ENCODE measurements at places on chromosomes 13 and 19.

DNA sequence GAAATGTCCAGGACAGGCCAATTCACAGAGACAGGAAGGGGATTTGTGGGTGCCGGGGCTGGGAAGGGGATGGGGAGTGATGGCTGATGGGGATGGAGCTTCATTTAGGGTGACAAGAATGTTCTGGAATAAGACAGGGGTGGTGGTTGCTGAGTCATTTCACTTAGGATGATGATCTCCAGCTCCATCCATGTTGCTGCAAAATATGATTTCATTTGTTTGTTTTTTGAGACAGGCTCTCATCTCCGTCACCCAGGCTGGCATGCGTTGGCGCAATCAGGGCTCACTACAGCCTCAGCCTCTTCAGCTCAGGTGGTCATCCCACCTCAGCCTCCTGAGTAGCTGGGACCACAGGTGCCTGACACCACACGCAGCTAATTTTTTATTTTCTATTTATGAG lies 3.1 kb upstream of the JSRP1 start:
- DNase-seq: no peak

DNA sequence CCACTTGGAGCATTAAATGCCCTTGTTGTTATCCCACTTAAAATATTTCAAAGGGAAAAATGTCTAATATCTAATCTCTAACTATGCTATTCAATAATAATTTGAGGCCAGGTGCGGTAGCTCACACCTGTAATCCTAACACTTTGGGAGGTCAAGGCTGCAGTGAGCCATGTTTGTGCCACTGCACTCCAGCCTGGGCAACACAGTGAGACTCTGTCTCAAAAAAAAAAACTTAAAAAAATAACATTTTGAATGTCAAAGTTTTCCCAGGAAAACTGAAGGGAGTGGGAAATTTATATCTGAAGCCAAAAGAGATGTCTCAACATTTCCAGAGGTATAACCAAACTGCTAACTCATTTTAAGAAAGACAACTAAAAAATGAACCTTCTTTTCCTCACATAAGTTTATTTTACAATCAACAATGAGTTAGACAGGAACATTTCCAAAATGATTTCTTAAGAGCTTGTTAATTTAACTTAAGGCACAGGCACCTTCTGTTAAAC lies 47.9 kb downstream of the CAB39L start:
- no peak for DNase-seq

- DNase-seq: no peak
Observed at GRCh38 chr13:32297206-32297605, 18.0 kb downstream of the ZAR1L start.

DNA sequence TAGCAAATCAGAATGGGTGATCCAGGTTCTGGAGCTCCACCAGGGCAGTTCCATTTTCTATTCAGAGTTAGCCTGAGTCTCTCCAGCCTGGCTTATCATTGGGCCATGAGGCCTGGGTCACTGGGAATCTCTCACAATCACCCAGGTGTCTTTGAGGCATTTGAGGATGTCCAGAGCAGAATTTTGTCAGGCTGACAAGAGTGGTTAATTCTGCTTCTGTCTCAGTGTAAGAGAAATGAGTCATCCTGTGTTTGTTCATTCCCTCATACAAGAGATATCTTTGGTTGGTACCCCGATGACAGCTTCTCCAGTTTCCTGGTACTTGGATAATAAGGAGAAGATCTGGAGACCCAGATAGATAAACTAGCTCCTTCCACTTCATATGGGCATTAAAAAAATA lies 10.4 kb downstream of the ZNF93 start:
- DNase-seq: no peak

DNA sequence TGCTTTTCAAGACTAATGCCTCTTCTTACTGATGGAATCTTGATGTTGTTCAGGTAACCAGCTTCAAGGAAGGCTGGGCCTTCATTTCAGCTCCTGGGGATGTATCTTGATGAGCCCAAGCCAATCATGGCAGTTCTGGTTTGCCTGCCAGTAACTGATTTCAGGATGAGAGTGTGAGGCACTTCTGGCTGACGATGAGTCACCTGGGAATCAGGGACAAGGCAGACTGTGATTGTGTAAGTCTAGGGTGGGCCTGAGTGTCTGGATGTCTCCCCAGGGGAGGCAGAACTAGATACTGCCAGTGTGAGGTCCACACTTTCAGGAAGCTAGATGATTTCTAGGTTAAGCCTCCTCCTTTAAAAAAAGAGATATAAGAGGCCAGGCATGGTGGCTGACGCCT lies 77.3 kb upstream of the KL start:
- DNase-seq: no peak

DNA sequence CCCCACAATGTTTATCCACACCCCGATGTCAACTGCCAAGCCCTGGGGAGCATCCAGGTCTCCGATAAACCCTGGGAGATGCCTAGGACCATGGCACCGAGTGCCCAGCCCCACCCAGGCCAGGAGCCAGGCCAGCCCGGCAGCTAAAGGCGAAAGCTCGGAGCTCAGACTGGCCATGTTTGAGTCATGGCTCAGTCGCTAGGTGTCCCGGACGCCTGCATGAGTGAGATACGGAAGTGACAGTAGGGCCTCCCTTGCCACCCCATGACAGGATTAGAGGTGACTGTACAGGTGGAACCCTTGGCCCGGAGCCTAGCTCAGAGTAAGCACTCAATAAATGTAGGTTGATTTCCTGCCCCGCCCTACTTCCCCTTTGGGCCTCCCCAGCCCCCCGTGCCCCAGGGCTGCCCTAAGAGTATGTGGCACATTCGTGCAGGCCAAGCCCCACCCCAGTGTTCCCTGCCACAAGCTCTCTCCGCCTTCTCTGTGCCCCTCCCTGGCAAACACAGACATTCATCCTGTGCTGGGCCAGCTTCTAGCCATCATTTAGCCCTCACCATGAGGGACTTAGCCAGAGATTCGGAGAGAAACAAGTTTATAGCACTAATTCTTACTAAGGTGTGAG lies 5.8 kb upstream of the TPM4 start:
- DNase-seq: no peak

DNA sequence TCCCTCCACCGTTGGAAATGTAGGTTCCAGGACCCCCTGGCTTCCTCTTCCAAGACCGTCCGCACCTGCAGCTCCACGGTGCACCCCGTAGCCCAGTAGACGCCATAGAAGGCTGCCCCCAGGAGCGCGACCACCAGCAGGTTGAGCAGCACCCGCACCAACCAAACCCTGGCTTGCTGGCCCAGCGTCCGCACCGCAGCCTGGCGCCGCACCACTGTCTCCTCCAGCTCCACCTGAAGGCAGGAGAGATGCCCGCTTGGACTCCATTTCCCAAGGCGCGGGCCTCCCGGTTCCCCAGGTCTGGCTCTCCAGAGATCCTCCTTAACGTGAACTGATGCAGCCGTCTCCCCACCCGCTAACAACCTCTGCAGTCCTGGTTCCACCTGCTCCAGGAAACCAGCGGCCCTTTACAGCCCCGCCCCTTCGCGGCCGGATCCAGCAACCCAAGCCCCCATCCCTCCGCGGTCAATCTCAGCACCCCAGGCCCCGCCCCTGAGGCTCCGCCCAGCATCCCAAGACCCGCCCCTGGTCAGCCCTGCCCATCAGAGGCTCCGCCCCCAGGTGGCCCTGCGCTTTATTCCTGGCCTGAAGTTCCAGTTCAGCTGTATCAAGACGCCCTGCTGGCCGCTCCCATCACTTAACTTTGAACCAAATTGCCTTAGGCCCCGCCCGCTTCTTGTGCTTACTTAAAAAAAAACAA lies 5.0 kb upstream of the LENG1 start:
- no peak for DNase-seq

GRCh38 chr19:10078329-10078728 lies 7.8 kb upstream of the SHFL start:
- DNase-seq: no peak

DNA sequence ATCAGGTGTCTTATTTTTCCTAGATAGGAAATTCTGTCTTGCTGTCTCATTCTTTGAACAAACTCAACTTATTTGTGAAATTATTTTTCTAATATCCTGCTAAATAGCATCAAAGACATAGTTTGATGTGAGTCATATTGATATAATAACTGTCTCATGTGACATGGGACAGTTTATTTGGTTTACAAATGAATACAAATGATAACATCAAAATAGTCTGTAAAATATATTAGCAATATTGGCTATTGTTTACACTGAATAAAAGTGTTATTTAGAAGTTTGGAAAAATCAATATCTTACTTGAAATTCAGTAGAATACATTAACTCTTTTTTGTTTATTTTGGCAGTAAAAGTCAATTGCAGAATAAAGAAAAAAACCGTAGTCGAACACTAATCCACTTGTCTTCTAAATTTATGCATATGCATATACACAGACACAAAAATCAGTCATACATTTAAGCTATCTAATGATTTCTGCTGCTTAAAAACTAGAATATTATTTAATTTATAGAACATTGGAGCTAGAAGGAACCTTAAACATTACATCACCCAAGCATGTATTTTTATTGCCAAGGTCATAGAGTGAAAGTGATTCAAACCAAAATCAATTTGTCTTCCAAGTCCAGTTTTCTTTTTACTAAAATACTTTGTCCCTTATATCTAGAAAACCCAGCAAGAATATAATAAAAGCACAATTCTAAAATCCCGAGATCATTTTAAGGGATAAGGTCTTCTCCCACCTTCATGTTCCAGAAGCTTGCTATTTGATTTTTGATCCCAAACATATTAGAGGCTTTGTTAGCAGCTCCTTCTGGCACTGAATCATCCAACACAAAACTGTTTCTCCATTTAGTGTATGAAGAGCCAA lies 776.5 kb upstream of the SLITRK1 start:
- no peak for DNase-seq

GRCh38 chr19:28307487-28307886 lies 905.5 kb downstream of the UQCRFS1 start:
- no peak for DNase-seq

DNA sequence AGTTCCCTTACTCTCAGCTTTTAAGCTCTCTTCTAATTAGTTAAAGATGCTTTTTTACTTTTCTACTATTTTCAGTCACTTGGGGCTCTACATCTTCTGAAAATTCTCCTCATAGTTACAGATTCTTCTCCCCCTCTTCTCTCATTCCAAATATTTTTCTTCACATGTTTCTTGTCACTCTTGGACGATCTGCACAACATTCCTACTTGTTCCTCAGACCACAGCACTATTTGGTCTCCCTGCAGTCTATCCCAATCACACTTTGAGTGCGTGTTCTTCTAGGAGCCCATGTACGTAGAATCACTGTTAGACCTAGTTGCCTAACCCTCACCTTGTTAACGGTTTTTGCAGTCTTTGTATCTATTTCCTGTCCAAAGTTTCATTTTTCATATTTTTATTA lies 222.5 kb upstream of the SPRY2 start:
- no peak for DNase-seq

- no peak for DNase-seq
Observed at GRCh38 chr13:60220072-60220471, 56.3 kb upstream of the DIAPH3 start.

DNA sequence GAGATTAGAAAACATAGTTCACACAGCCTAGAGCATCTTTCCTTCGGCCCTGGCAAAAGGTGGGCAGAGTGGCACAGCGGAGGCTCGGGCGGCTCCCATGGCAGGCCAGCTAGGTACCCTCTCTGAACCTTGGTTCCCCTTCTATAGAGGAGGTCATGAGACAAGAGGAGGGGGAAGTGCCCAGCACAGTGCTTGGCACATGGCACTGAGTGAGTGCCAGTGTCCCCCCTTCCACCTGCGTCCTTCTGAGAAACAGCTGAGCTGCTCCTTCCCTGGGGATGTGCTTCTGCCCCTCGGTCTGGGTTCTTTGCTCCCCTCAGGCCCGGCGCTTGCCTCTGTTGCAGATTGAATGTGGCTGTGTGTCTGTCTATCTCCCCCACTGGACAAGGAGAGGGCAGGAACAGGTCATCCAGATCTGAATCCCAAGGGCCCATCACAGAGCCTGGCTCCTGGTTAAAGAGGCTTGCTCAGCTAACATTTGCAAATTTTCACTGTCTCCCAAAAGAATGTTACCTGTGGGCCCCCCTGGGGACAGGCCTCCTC lies 165.6 kb downstream of the USP12 start:
- no peak for DNase-seq

DNA sequence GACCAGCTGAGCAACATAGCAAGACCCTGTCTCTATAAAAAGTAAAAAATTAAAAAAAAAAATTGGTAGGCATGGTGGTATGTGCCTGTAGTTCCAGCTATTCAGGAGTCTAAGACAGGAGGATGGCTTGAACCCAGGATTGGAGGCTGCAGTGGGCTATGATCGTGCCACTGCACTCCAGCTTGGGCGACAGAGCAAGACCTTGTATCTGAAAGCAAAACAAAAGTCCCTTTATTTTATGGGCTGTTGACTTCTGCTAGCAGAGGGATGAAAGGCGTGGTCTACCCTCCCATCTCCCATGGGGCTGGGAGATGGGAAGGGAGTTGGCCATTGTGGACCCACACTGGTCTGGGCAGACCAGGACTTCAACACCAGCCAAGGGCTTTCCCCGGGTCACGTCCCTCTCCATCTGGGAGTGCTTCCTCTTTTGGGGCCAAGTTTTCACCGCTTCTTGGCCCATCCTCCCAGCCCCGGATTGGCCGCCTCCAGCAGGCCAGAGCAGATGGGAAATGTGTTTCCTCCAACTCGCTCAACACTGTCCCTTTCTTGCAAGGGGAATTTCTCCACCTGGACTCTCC lies 2.2 kb upstream of the TNFSF9 start:
- DNase-seq: no peak

DNA sequence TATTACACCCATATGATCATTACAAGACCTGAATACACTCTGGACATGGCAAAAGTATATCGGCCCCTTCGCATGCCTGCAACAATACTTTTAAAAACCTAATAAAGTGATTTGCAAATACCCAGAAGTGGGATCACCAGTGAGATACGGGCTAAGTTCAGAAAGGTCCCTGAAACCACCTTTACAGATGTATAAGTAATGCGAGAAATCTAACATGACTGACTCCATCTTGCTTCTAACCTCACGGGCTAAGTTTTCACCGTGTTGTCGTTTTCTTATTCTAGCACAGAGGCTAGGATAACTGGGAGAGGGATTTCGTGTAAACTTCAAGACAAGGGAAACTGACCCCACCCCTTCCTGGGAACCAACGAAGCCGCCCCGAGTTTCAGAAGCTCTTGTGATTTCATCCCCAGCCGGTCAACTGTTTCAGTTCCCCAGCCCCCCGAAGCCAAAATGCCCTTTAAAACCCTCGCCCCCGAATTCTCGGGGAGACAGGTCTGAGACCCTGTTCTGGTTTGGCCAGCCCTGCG lies 703 bp downstream of the NEK3 start:
- no peak for DNase-seq

DNA sequence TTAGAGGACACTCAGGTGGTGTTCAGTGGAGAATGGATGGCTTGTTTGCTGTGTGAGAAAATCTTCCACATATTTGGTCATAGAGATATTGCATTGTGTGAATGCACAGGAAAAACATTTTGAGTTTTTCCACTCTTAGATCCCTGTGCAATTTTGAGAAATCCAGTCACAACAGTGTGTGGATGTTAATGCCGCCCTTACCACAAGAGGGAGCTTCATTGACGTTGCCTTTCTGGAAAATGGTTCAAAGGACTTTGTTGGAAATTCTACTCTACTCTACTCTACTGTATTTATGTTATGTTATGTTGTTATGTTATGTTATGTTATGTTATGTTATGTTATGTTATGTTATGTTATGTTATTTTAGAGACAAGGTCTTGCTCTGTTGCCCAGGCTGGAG lies 13.4 kb downstream of the ZNF20 start:
- DNase-seq: no peak
